Renal pelvis (tissue), 12 donors: ENCODE measurements at places on chromosomes 5 and 9. TPM values are rescaled to one million over a fixed set of nuclear protein-coding genes. Genes with fewer than 3 reads are reported as not detected.

Gene SLC6A19
- polyA plus RNA-seq, result 77.3 TPM

Gene TMEM252
- polyA plus RNA-seq, result 10.1 TPM

Gene AKNA
- polyA plus RNA-seq, result 16.2 TPM

Gene DBH
- 0.94 TPM for polyA plus RNA-seq

Gene RANBP3L
- polyA plus RNA-seq, result 5.5 TPM

DNA sequence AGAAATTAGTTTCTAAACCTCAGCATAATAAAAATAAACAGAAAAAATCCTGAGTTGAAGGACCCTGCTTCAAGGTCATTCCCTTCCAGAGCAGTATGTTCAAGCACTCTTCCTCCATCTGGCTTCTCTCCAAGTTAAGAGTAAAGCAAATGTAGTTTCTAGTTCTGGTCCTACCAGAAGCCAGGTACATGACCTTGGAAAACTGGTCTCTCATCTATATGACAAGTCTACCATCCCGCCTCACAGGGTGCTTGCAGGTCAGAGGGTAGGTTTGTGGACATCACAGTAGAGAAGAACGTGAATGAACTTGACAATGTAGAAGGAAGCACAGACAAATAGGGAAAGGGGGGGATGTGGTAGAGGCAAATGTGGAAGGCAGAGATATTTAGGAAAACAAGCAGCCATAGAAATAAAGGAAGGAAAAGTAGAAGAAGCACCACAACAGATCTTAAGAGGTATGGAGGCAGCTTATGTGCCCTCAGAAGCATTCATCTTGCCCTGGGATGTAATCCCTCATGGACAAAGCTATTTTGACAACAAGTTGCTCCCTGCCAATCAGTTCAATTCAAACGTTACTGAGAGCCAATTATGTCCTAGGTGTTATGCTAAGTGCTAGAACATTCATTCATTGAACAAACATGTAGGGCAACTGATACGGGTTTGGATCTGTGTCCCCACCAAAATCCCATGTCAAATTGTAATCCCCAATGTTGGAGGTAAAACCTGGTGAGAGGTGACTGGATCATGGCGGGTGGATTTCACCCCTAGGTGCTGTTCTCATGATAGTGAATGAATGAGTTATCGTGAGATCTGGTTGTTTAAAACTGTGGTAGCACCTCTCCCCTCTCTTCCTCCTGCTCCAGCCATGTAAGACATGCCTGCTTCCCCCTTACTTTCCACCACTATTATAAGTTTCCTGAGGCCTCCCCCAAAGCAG lies 23.7 kb upstream of the CTNNAL1 start:
- no peak for DNase-seq

GRCh38 chr9:121242219-121242958 lies 25.6 kb upstream of the GSN start:
- DNase-seq, result no peak

GRCh38 chr5:32794086-32794485 lies 83.0 kb downstream of the NPR3 start:
- no peak for DNase-seq

DNA sequence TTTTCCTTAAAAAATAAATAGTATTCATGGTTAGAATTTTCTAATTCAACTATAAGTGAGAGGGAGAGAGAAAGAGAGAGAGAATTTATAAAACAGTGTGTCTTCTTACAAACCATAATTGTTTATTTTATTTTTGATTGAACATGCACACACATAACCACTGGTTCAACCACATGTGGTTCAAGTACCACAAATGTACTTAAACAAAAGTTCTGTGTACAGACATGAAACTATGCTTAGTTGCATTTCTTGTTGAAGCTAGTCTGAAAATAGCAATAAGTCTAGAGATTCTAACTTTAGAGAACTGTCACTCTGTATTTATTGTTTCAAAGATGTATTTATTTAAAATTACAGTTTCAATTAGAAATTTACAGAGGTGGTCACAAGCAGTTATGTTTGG lies 130.6 kb upstream of the PDE4D start:
- no peak for DNase-seq

- peak; percentile 63 for DNase-seq
Measured at GRCh38 chr5:149434162-149435014, 55.3 kb upstream of the IL17B start.

DNA sequence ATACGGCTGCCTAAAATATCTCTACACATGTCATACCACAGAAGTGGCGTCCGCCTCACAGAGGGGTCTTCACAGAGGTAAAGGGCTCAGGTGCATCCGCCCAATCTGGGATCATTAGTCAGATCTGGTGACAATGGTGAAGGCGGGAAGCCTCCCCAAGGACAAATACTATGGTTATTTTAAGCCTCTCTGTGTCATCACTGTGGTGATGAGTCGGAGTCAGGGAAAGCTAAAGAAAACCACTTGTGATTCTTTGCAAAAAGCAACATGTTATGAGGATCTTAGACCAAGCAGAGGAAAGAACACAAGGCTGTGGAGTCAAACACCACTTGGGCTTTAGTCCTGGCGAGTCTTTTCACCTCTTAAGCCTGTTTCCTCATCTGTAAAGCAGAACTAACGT lies 190.4 kb downstream of the DRD1 start:
- no peak for DNase-seq
